ENCODE measurements at places on chromosomes 5 and 9.

- no peak for DNase-seq
Measured at GRCh38 chr5:154758977-154759376, 3.8 kb downstream of the LARP1 start.

- no peak for DNase-seq
Measured at GRCh38 chr9:121295662-121296191, 27.8 kb downstream of the GSN start.

- DNase-seq, result no peak
Measured at GRCh38 chr5:134090522-134090921, 24.0 kb upstream of the TCF7 start.

- no peak for DNase-seq
Measured at GRCh38 chr9:8961186-8961851, 1161.7 kb upstream of the DMAC1 start.

DNA sequence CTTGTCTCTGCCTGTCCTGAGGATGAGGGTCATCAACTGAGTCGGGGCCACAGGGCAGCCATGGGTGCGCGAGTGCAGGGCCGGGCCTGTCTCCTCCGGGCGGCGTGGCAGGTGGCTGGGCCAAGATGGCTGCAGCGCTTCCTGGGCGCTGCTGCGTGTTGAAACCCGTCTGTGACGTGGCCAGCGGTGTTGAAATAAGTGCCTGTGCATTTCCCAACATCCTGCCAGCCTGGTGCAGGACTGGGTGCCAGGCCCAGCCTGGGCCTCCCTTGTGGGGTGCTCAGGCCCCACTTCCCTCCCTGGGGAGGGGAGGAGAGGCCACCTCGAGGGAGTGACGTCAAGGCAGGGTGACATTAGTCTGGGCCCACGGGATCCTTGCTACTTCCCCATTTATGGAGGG lies 45.5 kb downstream of the RXRA start:
- no peak for DNase-seq

GRCh38 chr5:24906689-24907088 lies 261.9 kb upstream of the CDH10 start:
- no peak for DNase-seq

DNA sequence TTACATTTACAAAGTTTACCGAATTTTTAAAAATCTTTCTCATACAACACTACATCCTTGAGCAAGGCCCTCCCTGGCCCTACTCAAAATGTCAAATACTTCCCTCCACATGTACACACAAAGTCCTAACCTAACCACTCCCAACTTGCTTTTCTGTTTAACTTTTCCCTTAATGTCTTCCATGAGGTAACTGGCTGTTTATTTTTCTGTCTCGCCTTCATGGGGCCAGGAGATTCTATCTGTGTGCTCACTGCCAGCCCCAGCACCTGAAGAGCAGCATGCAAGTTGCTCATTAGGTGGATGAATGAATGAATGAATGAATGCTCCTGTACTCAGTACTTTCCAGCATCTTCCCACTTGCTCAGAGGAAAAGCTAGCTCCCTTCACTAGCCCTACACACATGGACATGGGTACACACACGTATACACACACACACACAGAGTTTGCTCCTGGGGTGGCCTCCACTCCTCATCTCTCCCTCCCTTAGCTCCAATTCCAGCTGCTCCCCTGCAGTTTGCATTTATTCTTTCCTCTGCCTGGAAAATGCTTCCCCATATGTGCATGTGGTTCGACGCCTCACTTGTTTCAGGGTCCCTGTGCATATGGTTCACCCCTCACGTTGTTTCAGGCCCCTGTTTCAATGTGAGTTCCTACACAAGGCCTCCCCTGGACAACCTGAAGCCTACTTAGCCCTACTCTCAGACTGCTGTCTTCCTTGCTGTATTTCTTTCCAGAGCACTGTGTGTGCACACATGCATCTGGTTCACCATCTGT lies 165.2 kb downstream of the ROR2 start:
- no peak for DNase-seq

GRCh38 chr5:71586052-71586940 lies 844 bp upstream of the MCCC2 start:
- no peak for DNase-seq

- no peak for DNase-seq
Measured at GRCh38 chr5:5046680-5047502, 93.2 kb upstream of the ADAMTS16 start.

DNA sequence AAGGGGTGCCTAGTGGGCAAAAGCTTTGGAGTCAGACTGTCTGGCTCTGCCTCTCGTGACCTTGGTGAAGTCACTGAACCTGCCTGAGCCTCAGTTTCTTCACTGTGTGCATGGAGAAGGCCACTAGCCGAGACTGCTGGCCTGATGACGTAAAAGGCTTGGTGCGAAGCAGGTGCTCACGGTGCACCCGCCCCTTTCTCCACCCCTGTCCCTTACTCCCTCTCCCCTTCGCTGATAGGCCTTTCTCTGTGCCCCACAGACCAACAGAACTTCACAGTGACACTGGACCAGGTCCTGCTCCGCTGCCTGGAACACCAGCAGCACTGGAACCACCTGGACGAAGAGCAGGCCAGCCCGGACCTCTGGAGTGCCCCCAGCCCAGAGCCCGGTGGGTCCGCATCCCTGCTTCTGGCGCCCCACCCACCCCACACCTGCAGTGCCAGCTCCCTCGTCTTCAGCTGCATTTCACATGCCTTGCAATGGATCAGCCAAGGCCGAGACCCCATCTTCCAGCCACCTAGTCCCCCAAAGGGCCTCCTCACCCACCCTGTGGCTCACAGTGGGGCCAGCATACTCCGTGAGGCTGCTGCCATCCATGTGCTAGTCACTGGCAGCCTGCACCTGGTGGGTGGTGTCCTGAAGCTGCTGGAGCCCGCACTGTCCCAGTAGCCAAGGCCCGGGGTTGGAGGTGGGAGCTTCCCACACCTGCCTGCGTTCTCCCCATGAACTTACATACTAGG lies 10.4 kb downstream of the FPGS start:
- no peak for DNase-seq

DNA sequence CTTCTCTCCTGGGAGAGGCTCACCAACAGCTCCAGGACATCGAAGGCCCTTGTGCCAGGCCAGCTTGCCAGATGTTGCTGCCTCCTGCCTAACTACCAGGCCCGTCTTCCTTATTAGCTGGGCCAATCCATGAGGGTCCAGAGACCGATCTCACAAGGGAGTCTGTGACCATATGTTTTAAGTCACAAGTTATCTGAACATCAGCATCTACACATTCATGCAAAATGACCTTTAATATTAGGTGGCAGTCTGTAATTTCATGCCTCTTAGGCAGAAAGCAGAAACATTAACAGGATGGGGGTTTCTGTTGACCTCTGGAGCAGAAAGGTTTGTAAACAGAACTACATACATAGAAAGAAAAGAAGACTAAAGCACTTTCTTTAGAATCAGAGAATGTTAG lies 75.1 kb upstream of the SLC25A51 start:
- DNase-seq, result no peak

DNA sequence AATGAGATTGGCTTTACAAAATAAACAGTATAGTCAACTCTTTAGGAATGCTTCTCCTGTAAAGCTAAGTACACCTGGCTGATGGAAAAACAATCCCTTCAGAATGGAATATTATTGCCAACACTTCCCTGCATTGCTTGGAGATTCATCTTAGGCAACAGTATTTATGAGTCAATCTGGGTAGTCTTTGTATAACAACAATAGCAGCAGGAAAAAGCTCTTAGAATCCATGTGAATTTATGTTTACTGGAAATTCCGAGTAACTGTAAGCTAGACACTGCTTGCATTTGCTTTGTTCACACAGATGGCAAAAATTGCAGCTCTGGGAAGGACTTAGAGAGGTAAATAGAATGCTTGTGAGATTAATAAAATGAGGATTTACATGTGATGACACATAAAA lies 101.7 kb upstream of the NTRK2 start:
- DNase-seq, result no peak

GRCh38 chr9:89893886-89894285 lies 289.1 kb downstream of the GADD45G start:
- DNase-seq, result no peak

DNA sequence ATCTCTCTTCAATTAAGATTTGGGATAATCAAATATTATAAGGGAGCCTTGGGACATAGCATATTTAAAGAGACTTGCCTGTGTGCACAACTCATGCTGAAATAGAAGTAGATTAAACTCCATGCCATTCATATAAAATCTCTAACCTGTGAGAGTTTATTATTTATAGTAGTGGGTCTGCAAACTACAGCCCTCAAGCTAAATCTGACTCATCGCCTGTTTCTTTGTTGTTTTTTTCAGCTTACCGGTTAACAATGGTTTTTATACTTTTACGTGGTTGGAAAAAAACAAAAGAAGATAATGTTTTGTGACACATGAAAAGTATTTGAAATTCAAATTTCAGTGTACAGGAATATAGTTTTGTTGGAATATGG lies 61.9 kb upstream of the GHR start:
- DNase-seq, result no peak

DNA sequence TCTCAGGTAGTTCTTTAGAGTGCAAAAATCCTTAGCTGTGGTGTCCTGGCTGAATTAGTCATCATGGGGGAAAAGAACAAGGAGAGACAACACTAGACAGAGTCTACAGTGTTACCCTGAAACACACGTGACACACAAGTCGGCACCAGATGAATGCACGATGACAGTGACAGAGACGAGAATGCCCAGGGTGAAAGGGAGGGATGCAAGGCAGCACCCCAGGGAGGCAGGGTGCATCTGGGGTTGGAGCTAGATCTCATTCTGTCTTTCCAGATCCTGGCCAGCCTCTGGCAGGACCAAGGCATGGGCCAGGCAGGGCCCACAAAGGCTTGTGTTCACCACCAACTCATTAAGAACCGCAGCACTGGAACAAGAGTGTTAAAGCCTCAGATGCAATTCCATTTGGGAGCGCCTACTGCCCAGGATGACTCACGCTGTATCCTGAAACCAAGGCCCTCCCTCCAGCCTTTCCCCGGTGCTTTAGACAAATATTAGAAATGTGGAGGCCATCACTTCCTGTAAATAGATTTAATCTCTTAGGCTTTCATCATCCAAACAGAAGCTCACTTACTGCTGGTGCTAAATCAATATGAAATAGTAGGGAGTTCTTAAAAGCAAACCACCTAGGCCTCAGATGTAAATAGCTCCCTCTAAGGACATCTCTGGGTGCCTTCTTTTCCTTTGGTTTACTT lies 56.1 kb downstream of the IRX2 start:
- DNase-seq, result no peak

DNA sequence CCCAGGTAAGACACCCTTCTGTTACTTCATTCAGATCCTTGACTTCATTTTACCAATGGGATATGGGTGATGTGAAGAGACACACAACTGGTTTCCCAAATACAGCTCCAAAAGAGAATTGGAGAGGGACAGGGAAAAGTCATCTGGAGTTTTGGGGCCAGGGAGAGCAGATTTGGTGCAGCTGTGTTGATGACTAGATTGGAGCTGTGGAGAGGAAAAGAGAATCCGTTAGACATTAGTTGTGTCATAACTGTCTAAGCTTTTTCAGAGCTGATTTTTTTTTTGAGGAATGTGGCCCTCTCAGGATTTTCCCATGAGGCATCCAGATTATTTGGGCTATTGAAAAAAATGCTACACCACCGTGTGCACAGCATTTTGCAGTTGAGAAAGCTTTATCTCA lies 423.4 kb downstream of the DMAC1 start:
- DNase-seq, result no peak

DNA sequence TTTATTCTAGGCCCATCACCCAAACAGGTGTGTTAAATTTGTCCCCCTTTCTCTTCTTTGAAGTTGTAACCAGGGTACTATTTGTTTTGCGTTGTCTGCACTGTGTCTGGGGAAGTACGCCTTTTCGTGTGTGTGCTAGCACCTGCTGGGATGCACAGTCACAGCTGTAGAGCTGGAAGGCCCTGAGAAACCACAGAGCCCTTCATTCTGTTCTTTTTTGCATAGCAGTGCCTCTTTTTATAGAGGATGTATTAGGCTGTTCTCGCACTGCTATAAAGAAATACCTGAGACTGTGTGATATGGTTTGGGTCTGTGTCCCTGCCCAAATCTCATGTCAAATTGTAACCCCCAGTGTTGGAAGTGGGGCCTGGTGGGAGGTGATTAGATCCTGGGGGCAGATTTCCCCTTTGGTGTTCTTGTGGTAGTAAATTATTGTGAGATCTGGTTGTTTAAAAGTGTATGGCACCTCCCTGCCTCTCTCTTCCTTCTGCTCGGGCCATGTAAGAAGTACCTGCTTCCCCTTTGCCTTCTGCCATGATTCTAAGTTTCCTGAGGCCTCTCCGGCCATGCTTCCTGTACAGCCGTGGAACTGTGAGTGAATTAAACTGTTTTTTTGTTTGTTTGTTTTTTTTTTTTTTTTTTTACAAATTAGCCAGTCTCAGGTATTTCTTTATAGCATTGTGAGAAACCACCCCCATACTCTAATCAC lies 14.0 kb downstream of the SEC61B start:
- no peak for DNase-seq

GRCh38 chr9:129193655-129194054 lies 15.6 kb upstream of the IER5L start:
- DNase-seq, result no peak

- DNase-seq, result no peak
Measured at GRCh38 chr5:112004867-112005622, 248.1 kb upstream of the NREP start.

DNA sequence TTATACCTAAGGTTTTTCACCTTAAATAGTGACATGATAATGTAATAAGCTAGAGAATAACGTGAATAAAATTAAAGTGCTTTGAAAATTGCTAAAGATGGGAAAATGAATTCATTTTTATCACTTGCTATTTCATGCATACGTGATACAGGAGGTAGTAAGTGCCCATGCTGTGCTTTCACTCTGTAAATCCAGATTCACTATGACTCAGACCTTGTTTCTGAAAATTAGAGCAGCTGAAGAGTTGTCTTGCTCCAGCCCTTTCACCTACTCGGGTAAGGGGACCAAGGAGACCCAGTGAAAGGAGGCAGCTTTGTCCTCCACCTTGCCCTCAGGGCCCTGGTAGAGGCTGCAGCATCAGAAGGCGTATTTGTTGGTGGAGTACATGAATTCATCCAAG lies 87.9 kb downstream of the ANKH start:
- DNase-seq, result no peak

- no peak for DNase-seq
Measured at GRCh38 chr5:76521240-76521758, 101.9 kb downstream of the F2RL2 start.

All from activated T-helper 1 cell treated with anti-CD3 and anti-CD28 coated beads, Interleukin-2, amount 50 U/mL, for 16 hours (primary cell).